ENCODE measurements at places on chromosomes 4 and X.

DNA sequence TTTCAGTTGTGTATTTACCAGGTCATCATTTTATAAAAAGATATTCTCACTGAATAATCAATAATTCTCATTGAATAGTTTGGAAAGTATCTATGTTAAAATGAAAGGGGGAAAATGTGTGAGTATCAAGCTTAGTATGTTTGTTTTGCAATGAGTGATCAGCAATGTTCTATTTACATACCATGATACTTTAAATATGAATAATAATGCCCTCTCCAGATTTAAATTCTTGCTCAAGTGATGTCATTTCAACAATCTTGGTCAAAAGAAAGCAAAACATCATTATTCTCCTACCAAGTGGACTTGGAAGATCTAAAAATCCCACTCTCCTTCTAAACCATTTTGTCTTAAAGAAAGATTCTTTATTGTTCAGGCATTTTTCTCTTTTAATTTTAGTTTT, 42.1 kb upstream of the ANKRD50 start:
- DNase-seq, result no peak

- no peak for DNase-seq
Observed at GRCh38 chrX:64642482-64642881, 247.2 kb upstream of the MTMR8 start.

- DNase-seq, result no peak
Observed at GRCh38 chr4:107837776-107838618, 13.3 kb downstream of the SGMS2 start.

- DNase-seq, result no peak
Observed at GRCh38 chr4:11264841-11265240, 163.9 kb downstream of the HS3ST1 start.

DNA sequence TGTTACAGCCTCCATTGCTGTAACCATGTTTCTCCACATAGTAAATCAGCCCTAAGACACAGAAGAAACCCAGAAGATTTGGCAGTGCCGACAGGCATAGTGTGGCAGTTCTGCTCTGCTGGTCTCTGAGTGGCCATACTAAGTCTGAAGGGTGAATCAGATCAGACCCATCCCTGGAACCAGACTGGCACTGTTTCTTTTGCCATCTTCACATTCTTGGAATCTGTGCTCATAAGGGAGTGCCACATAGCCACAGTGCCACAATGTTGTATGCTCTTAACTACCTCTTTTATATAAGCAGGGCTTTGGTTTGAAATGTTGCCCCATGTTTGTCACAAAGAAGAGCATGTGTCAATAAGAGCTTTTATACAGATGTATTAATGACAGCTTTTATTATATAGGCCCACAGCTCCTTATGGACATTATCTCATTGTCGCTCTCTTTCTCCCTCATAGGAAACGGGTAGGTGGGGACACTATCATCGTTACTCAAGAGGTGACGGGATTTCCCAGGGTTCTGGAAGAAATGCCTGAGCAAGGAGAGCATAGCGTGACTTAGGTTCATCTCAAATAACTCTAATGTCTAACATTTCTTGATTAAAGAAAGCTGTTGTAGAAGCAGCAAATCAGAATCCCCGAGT, 128.2 kb downstream of the CBR4 start:
- DNase-seq, result no peak

DNA sequence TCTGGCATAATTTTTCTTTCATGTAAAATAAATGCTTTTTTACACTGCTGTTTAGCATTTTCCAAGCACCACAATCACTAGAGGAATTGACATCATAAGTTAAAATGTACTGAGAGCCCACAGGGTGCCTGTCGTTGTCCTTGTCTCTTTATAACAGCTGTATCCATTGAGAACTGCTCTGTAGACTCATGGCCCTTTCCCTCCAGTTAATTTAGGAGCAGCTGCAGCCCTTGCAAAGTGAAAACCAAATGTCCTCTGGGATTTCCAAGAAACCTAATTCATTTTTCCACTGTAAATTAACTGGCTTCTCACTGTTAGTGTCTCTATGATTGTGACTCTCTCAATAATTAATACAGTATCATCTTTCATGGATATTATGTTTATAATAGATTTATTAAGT, 185.9 kb downstream of the SLC4A4 start:
- no peak for DNase-seq

DNA sequence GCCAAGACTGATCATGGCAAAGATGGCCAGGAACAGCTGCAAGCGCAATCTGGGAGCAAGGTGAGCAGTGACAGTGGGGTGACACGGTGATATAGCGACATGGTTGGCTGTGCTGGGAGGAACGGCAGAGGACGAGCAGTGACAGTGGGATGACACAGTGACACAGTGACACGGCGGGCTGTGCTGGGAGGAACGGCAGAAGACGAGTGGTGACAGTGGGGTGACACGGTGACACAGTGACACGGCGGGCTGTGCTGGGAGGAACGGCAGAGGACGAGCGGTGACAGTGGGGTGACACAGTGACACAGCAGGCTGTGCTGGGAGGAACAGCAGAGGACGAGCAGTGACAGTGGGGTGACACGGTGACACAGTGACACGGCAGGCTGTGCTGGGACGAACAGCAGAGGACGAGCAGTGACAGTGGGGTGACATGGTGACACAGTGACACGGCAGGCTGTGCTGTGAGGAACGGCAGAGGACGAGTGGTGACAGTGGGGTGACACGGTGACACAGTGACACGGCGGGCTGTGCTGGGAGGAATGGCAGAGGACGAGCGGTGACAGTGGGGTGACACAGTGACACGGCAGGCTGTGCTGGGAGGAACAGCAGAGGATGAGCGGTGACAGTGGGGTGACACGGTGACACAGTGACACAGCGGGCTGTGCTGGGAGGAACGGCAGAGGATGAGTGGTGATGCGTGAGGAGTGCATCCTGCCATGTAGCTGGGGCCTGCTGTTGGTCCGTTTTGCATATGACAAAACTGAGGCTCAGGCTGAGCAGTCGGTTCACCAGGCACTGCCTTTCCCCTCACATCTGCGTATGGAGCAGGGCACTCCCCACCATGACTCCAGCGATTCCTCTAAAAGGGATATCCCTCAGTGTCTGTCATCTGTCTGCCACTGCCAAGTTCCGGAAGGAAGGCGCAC, 36.0 kb upstream of the MXD4 start:
- DNase-seq, result peak; percentile 22

- DNase-seq, result no peak
Observed at GRCh38 chr4:73599182-73599581, 21.1 kb downstream of the RASSF6 start.
